ENCODE measurements at places on chromosomes 7 and 10.

GRCh38 chr7:151795168-151795811, 81.6 kb downstream of the PRKAG2 start:
- no peak for DNase-seq

- no peak for DNase-seq
These were observed 46.7 kb downstream of the PARD3 start for GRCh38 chr10:34768261-34768971.

DNA sequence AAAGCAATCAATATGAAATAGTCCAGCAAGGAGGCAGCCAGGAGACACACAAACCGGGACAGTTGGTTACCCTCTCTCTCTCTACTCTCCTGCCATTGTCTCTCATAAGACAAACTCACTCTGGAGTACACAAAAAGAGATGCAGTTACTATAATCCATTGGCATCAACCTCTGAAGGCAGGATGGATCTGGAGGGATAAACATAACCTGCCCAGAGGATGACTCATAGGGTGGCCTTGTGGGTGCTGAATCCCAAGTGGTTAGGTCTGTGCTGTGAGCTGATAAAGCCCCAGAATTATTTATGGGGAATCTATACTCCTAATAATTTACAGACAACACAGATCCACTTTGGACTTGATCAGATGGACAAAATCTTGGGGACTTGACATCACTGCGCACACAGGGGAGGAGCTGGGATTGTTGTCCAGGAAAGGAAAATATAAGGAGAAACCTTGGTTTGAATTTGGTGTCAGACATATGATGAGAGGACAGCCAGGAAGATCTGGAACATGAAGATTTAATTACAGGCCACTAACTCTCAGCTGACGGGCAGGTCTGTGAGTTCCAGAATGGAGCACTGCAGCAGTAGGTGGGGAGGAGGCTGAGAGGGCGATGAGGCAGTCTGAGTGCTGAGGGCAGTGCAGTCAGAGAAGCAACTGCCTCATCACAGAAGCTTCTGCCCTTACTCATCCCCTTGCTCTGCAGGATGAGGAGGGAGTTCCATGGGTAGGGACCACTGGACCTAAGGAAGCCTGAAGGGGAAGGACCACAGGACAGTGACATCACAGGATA, 113.9 kb upstream of the PRSS58 start:
- no peak for DNase-seq

GRCh38 chr10:13087986-13088618, 11.9 kb upstream of the OPTN start:
- DNase-seq, result no peak

Data from ELF-1 (cell line).